Esophagus muscularis mucosa (tissue), 4 donors: ENCODE measurements at places on chromosomes 11 and 22.

DNA sequence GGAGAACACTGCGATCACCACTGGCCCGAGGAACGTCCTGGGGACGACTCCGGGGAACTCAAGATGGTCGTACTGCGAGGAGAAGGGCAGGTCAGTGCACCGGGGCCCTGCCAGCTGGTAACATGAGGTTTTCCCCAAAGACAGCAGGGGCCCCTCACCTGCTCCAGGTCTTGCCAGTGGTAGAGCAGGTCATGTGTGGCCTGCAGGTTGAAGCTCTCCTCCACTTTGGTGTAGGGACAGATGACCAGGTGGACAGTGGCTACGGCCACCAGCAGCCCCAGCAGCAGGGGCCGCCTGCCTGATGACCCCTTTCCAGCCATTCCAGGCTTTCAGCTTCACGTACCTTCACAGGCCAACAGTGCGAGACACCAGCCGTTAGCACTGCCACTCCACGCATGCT, 4.8 kb downstream of the ALG12 start:
- no peak for DNase-seq

GRCh38 chr11:75432911-75433321, at the start of gene KLHL35:
Gene KLHL35, minus strand, starts transcription at chr11:75433203. Its CDS starts 2,574 bp downstream, at chr11:75430629.
- DNase-seq = no peak

DNA sequence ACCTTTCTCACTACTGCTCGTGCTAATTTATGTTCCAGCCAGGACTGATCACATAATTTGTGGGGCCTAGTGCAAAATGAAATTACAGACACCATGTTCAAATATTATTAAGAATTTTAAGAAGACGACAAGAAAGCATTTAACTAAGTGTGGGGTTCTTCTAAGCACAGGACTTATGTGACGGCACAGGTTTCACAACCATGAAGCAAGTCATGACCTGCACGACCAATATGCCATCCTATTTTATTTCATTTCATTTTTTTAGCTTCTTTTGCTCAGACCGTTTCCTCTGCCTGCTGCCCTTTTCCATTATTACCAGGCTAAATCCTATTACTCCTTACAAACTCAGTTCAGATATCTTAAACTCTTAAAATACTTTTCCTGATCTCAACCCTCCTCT, 462.5 kb downstream of the AASDHPPT start:
- no peak for DNase-seq

DNA sequence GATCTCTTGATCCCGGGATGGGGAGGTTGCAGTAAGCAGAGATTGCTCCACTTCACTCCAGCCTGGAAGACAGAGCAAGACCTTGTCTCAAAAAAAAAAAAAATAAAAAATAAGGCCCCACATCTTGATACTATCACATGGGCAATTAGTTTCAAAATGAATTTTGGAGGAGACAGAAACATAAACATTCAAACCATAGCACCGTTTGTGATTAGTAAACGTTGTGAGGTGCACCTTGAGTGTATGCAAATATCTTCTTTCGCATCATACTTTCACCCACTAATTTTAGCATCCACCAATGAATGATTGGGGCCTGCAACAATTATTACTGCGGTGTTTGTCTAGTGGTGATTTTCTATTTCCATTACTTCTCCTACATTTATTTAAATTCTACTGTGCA, 11.0 kb upstream of the SPDYC start:
- no peak for DNase-seq

GRCh38 chr11:104402812-104403521, 239.0 kb upstream of the PDGFD start:
- DNase-seq = no peak

DNA sequence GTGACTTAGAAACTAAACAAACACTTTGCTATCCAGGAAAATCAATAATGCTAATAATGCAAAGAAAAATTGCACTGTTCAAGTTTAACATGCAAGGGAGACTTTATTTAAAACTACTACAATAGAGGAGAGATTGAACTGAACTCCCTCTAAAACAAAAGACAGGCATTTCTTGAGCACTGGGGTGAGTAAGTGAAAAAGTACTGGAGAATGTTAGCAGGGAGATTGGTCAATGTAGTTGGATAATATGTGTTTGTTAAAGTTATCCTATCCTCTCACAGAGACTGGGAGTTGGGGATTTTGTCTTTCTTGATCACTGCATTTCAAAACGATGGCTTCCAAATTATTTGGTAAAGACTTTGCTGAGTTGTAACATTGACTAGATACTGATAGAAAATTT, 77.6 kb downstream of the LUZP2 start:
- no peak for DNase-seq

DNA sequence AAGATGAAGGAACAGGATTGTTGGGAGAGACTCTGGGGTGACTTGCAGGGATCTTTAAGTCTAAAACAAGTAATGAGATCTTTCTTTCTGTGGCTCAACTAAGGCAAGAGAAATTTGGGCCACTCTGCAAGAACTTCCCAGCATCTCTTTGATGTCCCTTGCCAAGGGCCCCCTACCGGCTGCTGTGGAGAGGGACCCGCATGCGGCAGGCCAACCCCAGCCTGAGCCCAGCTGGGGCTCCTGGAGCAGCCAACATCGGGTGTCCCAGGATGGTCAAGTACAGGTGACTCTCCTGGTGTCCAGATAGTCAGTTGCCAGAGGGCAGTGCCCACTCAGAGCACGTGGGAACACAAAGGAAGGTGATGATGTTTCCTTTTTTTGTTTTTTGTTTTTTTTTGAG, 363.2 kb downstream of the TBC1D22A start:
- DNase-seq = no peak

GRCh38 chr11:17855531-17856290, 121.1 kb downstream of the KCNC1 start:
- DNase-seq = no peak

- DNase-seq = no peak
Measured at GRCh38 chr11:110474578-110474977, 44.8 kb downstream of the FDX1 start.

GRCh38 chr11:57116654-57117053, 65.1 kb upstream of the LRRC55 start:
- DNase-seq = no peak

- DNase-seq = no peak
Measured at GRCh38 chr11:70303070-70303469, 32.6 kb downstream of the PPFIA1 start.

GRCh38 chr11:68947151-68947550, 33.6 kb downstream of the MRGPRD start:
- DNase-seq = no peak

DNA sequence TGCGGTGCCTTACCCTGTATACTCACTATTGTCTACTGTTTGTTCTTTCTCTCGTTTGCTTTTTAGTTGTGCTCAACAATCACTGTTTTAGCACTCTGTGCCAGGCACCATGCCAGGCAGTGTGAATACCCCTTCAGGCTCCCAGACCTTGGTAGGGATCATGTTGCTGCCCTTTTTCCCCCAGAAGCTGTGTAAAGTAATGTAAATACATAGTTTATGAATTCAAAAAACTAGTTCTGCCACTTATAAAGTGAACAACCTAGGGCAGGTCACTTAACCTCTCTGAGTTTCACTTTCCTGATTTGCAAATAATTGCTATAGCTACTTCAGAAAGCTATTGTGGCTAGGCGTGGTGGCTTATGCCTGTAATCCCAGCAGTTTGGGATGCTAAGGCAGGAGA, 81.0 kb upstream of the CTSC start:
- no peak for DNase-seq

GRCh38 chr11:12121517-12121916, 11.1 kb downstream of the MICAL2 start:
- no peak for DNase-seq

GRCh38 chr11:124446916-124447315, 1.4 kb upstream of the OR8B8 start:
- no peak for DNase-seq

GRCh38 chr11:131644204-131644795, 273.9 kb downstream of the NTM start:
- no peak for DNase-seq

DNA sequence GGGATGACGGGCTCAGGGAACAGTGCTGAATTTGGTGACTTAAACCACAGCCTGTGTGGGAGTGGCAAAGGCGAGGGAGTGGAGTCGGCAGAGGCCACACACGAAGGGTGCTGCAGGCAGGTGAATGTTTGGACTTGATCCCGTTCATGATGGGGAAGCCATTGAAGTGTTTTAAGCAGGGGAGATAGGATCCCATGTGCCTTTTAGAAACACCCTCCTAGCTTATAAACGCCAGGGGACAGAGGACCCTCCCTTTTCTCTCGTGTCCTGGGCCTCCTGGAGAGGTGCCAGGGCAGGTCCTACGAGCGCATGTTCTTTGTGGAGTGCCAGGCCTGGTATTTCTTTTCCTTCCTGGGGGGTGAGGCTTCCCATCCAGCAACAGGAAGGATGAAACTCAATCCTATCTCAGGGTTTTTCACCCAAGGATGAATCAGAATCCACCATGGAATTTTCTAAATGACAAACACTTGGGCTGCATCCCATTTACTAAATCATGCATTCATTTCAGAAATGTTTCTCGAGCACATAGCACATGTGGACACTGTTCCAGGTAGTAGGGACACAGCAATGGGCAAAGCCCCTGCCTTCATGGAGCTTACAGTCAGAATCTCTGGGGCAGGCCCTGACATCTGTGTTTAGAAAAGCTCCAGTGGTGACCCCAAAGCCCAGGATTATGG, 59.6 kb downstream of the CHRDL2 start:
- DNase-seq = peak; percentile 86

GRCh38 chr11:116225236-116225635, 547.6 kb downstream of the BUD13 start:
- no peak for DNase-seq

DNA sequence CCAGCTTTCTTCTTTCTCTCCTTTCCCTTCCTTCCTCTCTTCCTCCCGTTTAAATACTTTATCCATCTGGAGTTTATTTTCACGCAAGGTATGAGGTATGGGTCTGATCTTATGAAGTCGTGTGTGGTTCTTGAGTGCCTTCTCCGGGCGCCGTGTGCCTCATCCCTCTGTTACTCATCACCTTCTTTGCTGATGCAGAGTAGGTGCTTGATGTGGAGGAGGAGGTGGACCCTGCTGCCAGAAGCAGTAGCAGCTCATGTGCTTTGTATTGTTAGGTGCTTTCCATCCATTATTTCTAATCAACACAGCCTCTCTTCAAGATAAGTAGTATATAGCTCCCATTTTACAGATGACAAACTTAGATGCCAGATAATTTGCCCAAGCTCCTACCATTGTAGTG, 47.0 kb downstream of the TNRC6B start:
- DNase-seq = no peak

GRCh38 chr22:49867303-49868265, 13.9 kb downstream of the ZBED4 start:
- DNase-seq = no peak

GRCh38 chr22:49296561-49296960, 531.1 kb downstream of the BRD1 start:
- DNase-seq = peak; percentile 34

GRCh38 chr11:47672283-47672730, 29.9 kb upstream of the MTCH2 start:
- no peak for DNase-seq

GRCh38 chr22:45589556-45589955, 82.1 kb upstream of the ATXN10 start:
- no peak for DNase-seq

GRCh38 chr11:62394825-62395538, 23.9 kb upstream of the SCGB1A1 start:
- DNase-seq = no peak

DNA sequence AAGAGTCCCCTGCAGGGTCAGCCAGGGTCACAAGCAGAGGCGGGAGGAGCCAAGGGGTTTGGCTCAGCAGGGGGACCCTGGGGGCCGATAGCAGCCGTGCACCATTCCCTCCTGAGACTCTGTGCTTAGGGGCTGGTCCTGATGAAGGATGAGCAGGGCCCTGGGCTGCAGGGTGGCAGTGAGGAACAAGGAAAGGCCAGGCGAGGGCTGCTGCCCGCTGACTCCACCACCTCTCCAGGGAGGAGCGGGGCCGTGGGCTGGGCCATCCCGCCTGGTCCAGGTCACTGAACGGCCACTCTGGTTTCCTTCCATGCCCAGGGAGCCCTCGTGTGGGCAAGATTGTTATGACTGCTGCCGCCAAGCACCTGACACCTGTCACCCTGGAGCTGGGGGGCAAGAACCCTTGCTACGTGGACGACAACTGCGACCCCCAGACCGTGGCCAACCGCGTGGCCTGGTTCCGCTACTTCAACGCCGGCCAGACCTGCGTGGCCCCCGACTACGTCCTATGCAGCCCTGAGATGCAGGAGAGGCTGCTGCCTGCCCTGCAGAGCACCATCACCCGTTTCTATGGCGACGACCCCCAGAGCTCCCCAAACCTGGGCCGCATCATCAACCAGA, 9.2 kb upstream of the NDUFS8 start:
- DNase-seq = no peak

GRCh38 chr11:12094872-12095800, 15.3 kb upstream of the MICAL2 start:
- no peak for DNase-seq

DNA sequence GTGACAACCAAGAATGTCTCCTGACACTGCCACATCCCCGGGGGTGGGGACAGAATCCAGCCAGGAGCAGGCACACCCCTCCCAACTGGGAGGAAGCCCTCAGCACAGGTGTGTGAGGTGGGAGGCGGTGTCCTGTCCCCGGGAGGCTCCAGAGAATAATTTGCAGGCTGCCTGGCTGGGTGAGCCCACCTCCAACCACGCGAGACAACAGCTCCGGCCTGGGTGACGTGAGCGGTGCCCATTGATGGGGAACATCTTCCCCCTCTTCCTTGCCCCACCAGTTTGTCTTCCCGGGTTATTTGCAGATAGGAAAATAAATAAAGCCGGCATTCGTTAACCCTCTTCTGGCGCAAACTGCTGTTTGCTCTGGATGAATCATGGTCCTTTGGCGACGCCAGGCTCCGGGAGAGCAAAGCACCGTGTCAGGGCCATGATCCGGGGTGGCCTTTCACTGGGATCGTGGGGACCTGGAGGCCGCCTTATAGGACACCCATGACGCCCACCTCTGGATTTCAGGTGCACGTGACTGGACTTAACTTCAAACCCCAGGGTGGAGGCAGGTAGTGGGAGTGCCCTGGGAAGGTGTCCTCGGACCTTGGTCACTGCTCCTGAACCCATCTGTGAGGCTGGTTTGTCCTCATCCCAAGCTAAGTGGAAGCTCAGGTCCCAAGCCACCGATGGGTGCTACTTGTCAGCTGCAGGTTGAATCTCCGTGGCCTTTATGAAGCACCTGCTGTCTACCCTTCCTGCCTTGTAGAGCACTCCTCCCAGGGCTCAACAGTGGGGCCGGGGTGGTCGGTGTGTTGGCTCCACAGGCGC, 13.9 kb downstream of the CCND1 start:
- no peak for DNase-seq
